ENCODE measurements at places on chromosomes 6 and 20. TPM values are rescaled to one million over a fixed set of nuclear protein-coding genes. Genes with fewer than 3 reads are reported as not detected.

CFB gene
- total RNA-seq, result 13.5 TPM

VTA1 gene
- 69.0 TPM for total RNA-seq

PRSS35 gene
- 0.81 TPM for total RNA-seq

IRF4 gene
- total RNA-seq, result 0.16 TPM

FABP7 gene
- not detected for total RNA-seq

SLC35F1 gene
- total RNA-seq, result not detected

TRIM31 gene
- total RNA-seq, result not detected

FRS3 gene
- total RNA-seq, result 2.8 TPM

ECT2L gene
- total RNA-seq, result not detected

RIPOR2 gene
- 0.97 TPM for total RNA-seq

SNX9 gene
- 99.1 TPM for total RNA-seq

HIVEP2 gene
- total RNA-seq, result 26.1 TPM

SLC22A7 gene
- not detected for total RNA-seq

UBE2C gene
- 4.5 TPM for total RNA-seq

KCNK17 gene
- total RNA-seq, result not detected

LY6G5C gene
- total RNA-seq, result 0.16 TPM

RIPPLY2 gene
- total RNA-seq, result 0.97 TPM

CCN6 gene
- total RNA-seq, result not detected

SLC25A27 gene
- total RNA-seq, result 8.4 TPM

MYLIP gene
- total RNA-seq, result 66.1 TPM

C20orf141 gene
- not detected for total RNA-seq

SLC17A3 gene
- not detected for total RNA-seq

SLC2A10 gene
- 107 TPM for total RNA-seq

HMGCLL1 gene
- total RNA-seq, result 0.24 TPM

CFAP206 gene
- not detected for total RNA-seq

ADGRG6 gene
- total RNA-seq, result 0.36 TPM

SAMD10 gene
- 0.49 TPM for total RNA-seq

RCAN2 gene
- total RNA-seq, result 37.2 TPM

CSTF1 gene
- total RNA-seq, result 43.1 TPM

C6orf163 gene
- total RNA-seq, result 1.3 TPM

GSTA3 gene
- total RNA-seq, result not detected

SLCO4A1 gene
- 0.16 TPM for total RNA-seq

GDAP1L1 gene
- not detected for total RNA-seq

C2 gene
- total RNA-seq, result 3.3 TPM

EGFL8 gene
- 0.97 TPM for total RNA-seq

CST1 gene
- total RNA-seq, result not detected

TFAP2A gene
- 9.7 TPM for total RNA-seq

BNIP5 gene
- total RNA-seq, result not detected

OPRM1 gene
- not detected for total RNA-seq

Measured in hair follicle dermal papilla cell (primary cell).